Parietal lobe (tissue), 2 donors: ENCODE measurements at places on chromosomes 5 and 9. TPM values are rescaled to one million over a fixed set of nuclear protein-coding genes. Genes with fewer than 3 reads are reported as not detected.

Gene RALGPS1
- 173 TPM for total RNA-seq

Gene NMUR2
- total RNA-seq = not detected

Gene OR13C4
- total RNA-seq = not detected

Gene ZNF366
- total RNA-seq = 1.3 TPM

Gene SIL1
- total RNA-seq = 22.8 TPM

Gene GBGT1
- total RNA-seq = 6.9 TPM

Gene SPINK13
- total RNA-seq = not detected

Gene FGF18
- total RNA-seq = 0.63 TPM

Gene GFPT2
- total RNA-seq = 18.5 TPM

Gene PHF24
- 40.1 TPM for total RNA-seq

Gene CDHR2
- 0.63 TPM for total RNA-seq

Gene ESM1
- total RNA-seq = not detected

Gene SLC4A9
- not detected for total RNA-seq

Gene STK32A
- total RNA-seq = 7.8 TPM

Gene GABRA1
- total RNA-seq = 17.2 TPM

Gene SYK
- 1.6 TPM for total RNA-seq

Gene MTREX
- total RNA-seq = 118 TPM

Gene SEMA5A
- total RNA-seq = 13.1 TPM

Gene OR1L1
- not detected for total RNA-seq

Gene RFESD
- total RNA-seq = 2.5 TPM

Gene OR1J2
- not detected for total RNA-seq

Gene TEK
- total RNA-seq = 7.2 TPM

Gene ORM2
- total RNA-seq = not detected

Gene PKN3
- 1.6 TPM for total RNA-seq
